ENCODE measurements at places on chromosomes 1 and 21.

DNA sequence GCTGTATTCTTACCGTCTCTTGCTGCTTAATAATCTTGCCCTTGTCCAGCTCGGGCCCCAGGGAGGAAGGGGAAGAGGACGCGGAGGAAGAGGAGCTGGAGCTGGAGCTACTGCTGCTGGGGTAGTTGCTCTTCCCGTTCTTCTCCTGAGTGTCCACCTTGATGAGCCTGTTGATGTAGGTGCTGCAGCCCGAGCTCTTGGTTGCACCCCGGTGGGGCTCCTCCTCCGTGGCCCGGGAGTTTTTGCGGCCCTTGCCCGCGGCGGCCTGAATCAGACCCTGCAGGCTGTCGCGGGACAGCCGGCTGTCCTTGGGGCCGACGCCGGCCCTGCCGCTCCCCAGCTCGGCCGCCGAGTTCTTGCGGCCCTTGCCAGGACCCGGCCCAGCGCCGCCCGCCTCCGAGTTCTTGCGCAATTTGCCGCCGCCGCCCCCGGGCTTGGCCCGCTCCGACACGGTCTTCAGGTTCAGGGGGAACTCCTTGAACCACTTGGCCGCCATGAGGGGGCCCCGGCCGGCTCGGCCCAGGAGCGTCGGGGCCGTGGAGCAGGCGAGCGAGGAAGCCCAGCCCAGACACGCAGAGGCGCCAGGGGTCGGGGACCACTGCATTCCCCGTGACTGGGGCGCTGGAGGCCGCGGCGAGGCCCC, 475 bp upstream of the TDRD10 start:
- DNase-seq: peak; percentile 24

DNA sequence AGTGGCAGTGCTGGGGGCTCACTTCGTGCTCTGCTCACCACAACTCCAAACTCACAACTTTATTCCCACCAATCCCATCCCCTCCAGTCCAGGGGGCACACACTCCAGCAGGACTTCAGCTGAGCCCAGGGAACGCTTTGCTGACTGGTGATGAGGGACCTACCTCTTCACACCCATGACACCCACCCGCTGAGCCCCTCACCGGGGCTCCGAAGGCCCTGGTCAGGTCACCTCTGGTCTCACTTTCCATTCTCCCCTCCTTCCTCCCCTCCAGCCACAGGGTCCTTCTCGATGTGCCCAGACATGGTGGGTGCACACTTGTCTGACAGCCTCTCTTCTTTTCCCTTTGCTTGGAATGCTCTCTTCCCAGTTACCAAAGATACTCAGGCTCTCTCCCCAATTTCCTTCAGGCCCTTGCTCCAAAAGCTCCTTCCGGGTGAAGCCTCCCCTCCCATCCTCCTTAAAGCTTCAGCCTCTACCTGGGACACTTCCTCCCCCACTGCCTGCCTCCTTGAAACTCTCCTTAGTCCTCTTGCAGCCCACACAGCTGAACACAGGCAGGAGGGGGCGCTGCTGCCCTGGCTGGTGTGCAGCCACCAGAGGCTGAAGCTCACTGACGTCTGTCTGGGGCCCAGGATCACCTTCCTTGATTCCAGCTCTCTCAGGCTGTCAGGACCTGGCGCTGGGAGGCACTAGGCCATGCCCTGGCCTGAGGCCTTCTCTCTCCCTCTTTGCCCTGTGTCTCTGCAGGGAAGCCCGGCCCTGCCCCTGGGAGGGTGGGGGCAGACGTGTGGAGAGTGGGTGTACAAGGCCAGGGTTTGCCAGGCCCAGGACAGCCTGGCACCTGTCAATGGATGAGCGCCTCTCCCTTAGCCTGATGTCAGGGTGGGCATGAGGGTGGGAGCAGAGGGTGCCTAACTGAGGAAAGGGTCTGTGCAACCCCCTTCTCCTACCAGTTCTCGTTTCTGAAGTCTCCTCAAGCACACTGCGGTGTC, 1.6 kb downstream of the KCNE1 start:
- peak; percentile 80 for DNase-seq

- peak; percentile 28 for DNase-seq
These were observed 239.7 kb upstream of the PLD5 start for GRCh38 chr1:242764161-242764560.

DNA sequence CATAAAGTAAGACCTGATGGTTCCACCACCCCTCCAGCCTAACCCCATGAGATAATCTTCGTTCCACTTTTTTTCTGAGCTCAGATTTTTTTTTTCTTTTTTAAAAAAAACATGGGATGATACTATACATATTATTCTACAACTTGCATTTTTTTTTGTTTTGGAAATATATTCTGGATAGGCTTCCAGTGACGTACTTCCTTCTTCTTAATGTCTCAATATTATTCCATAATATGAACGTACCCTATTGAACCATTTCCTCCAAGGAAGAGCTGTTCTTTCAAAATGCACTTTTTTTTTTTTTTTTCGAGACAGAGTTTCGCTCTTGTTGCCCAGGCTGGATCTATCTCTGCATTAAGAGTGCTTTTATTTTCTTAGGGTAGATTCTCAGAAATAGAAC, 1.5 kb downstream of the EDEM3 start:
- no peak for DNase-seq

Data from Daoy (cell line).